ENCODE measurements at places on chromosomes 6 and 20.
A peak's percentile ranks its signal among the peaks of the same experiment; 100 is the strongest.

- no peaks in the 10 kb centered on the region for H3K36me3 ChIP-seq
- no peak overlapping the region for H3K4me3 ChIP-seq
- no peak for DNase-seq
- no peaks in the 10 kb centered on the region for H3K4me1 ChIP-seq
- H3K27me3 ChIP-seq, result no peaks in the 10 kb centered on the region
Measured at GRCh38 chr6:66478705-66479104, 771.7 kb upstream of the EYS start.

- H3K36me3 ChIP-seq, result no peaks in the 10 kb centered on the region
- H3K4me1 ChIP-seq, result no peaks in the 10 kb centered on the region
- no peak overlapping the region for H3K27ac ChIP-seq
- H3K4me3 ChIP-seq, result no peak overlapping the region
- no peak for DNase-seq
Measured at GRCh38 chr6:14016432-14016831, 91.7 kb downstream of the RNF182 start.

DNA sequence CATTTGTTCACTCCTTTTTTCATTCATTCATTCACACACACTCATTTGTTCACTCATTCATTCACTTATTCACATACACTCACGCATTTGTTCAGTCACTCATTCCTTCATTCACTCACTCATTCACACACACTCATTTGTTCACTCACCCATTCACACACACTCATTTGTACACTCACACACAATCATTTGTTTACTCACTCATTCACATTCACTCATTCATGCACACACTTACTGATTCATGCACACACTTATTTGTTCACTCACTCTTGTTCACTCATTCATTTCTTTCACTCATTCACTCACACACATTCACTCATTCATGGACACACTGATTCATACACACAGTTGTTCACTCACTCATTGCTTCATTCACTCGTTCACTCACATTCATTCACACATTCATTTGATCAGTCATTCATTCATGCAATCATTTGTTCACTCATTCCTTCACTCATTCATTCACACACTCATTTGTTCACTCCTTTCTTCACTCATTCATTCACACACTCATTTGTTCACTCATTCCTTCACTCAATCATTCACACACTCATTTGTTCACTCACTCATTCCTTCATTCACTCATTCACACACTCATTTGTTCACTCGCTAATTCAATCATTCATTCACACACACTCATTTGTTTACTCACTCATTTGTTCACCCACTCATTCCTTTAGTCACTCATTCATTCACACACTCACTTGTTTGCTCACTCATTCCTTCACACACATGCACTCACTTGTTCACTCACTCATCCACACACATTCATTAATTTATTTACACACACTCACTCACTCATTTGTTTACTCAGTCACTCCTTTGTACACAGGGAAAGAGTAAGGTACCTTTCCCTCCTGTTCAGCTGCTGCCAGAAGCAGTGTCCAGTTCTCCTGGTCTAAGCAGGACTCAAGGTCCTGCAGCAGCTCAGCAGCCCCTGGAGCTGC is 50.7 kb upstream of the BHLHE23 start:
- DNase-seq, result no peak
- no peaks in the 10 kb centered on the region for H3K4me1 ChIP-seq
- H3K36me3 ChIP-seq, result no peaks in the 10 kb centered on the region
- no peak overlapping the region for H3K4me3 ChIP-seq

DNA sequence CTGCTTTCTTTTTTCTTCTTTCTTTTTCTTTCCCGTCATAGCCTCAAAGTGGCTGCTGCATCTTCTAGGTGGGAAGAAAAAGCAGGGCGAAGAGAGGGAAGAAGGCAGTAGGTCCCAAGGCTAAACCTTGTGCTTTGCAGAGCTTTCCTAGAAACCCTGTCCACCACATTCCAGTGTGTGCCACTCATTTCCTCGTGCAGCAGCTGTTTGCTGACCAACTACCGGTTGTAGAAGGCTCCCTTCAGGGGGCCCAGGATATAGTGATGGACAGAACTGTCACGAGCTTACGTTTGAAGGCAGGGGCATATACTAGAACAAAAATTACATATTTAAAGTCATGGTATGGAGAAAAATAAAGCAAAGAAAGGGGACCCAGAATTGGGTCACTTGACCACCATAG is 103.0 kb downstream of the SASH1 start:
- DNase-seq, result no peak
- H3K27ac ChIP-seq, result no peak overlapping the region
- H3K4me1 ChIP-seq, result peaks cover 12% of the 10 kb centered on the region

DNA sequence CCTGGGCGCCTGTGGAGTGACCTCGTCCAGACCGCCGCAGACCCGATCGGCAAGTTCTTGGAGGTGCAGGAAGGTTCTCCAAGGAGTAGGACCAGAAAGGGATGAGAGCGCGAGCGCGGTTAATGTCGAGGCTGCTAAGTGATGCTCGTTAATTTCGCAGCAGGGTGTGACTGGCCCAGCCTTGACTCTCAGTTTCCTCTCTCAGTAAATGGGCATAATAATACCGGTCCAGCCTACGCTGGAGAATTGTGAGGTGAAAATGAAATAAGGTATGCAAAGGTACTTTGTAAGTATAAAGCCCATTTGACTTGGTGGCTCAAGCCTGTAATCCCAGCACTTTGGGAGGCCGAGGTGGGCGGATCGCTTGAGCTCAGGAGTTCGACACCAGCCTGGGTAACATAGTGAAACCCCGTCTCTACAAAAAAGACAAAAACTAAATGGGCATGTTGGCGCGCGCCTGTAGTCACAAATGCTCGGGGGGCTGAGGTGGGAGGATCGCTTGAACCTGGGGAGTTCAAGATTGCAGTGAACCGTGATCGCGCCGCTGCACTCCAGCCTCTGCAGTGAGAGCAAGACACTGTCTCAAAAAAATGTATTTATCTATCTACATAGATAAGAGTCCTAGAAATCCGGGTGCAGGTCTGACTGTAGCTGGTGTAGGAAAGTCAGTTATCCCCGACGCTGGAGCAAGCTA is 634 bp upstream of the BTBD9 start:
- H3K27me3 ChIP-seq, result no peaks in the 10 kb centered on the region
- H3K4me3 ChIP-seq, result peak overlapping the region; percentile 89
- no peak overlapping the region for H3K27ac ChIP-seq
- no peak for DNase-seq
- no peaks in the 10 kb centered on the region for H3K36me3 ChIP-seq

DNA sequence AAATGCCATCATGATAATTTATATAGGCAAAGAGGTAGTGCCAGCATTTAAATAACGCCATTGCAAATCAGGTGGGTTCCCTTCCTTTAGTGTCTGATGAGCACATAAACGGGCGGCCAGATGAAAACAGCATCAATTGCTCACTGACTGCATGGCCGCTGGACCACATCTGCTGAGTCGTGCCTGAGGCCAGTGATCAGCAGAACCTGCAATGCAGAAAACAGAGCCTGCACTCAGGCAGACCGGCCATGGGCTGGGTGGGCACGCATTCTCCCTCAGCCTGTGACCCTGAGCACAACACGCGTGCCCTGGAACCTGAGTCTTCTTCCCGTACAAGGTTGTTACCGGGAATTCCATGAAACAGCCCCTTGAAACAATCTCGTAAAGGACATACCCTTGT is 144.0 kb upstream of the THBS2 start:
- no peak for DNase-seq
- no peaks in the 10 kb centered on the region for H3K4me1 ChIP-seq
- no peaks in the 10 kb centered on the region for H3K27me3 ChIP-seq
- H3K4me3 ChIP-seq, result no peak overlapping the region
- H3K36me3 ChIP-seq, result peaks cover 12% of the 10 kb centered on the region

GRCh38 chr6:158232316-158233213 is 64.4 kb downstream of the GTF2H5 start:
- no peaks in the 10 kb centered on the region for H3K27me3 ChIP-seq
- peaks cover 6% of the 10 kb centered on the region for H3K36me3 ChIP-seq
- no peaks in the 10 kb centered on the region for H3K4me1 ChIP-seq
- no peak overlapping the region for H3K27ac ChIP-seq

- H3K27ac ChIP-seq, result no peak overlapping the region
- no peaks in the 10 kb centered on the region for H3K36me3 ChIP-seq
- peaks cover under 1% of the 10 kb centered on the region for H3K4me1 ChIP-seq
- no peak overlapping the region for H3K4me3 ChIP-seq
Measured at GRCh38 chr6:44837255-44837654, 449.7 kb downstream of the CDC5L start.

DNA sequence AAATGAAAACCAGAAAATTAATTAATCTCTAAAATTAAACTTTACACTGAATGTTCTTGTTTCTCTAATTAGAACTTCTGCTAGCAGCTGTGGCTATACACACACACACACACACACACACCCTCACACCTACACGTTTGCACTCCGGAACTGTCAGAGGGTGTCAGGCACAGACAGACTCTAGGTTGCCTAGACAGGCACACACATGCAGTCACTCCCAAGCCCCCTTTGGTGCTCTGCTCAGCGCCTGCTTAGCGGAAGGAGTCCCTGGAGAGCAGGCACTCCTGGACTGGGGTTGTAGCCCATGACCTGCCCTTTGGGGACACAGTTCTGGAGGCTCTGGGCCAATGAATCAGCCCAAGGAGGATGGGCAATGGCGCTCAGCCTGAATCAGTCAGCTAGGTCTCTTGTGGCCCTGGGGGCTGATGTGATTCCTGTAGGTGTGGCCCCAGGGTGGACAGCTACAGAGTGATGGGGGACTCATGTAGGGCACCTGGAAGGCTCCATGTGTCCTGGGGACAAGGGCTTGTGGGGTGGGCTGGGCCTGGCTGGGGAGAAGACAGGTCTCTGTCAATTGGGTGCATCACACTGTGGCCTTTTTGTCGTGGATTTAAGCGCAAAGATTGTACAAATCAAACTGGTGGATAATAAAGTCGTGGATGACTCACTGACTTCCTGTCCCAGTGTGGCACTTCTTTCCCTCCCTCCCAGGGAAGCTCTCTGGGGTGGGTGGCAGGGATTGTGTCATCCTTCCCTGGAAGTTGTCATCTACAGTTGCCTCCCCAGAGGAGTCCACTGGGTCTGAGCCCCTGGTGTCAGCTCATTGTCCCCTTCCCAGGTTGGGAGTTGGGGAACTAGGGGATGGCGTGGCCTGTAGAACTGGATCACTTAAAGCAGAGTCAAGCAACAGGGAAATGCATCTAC is 8.8 kb downstream of the TMEM151B start:
- no peak overlapping the region for H3K27ac ChIP-seq
- no peaks in the 10 kb centered on the region for H3K27me3 ChIP-seq
- H3K36me3 ChIP-seq, result no peaks in the 10 kb centered on the region
- H3K4me1 ChIP-seq, result no peaks in the 10 kb centered on the region
- H3K4me3 ChIP-seq, result no peak overlapping the region

DNA sequence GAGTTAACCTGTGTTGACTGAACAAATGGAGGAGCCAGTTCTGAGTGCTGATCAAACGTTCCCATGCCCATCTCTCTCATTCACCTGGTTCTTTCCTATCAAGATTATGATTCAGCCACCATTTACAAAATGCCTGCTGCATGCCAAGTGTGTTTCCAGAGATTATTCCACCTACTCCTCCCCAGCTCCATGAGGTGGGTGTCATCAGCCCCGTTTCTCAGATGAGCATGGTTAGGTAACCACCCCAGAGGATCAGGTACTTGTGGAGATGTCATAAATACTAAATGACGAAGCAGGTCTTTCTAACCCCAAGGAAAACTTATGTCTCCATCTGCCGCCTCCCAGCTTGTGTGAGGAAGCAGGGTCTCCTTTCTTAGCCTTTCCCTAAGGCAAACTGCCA is 2.1 kb downstream of the BANF2 start:
- no peaks in the 10 kb centered on the region for H3K27me3 ChIP-seq
- H3K4me3 ChIP-seq, result no peak overlapping the region
- no peaks in the 10 kb centered on the region for H3K36me3 ChIP-seq
- no peaks in the 10 kb centered on the region for H3K4me1 ChIP-seq
- no peak overlapping the region for H3K27ac ChIP-seq
- no peak for DNase-seq

- no peaks in the 10 kb centered on the region for H3K4me1 ChIP-seq
- no peaks in the 10 kb centered on the region for H3K27me3 ChIP-seq
- H3K4me3 ChIP-seq, result no peak overlapping the region
- no peak for DNase-seq
Measured at GRCh38 chr6:20370393-20370792, 31.3 kb upstream of the E2F3 start.

GRCh38 chr20:38222923-38223742 is 37.4 kb downstream of the KIAA1755 start:
- no peaks in the 10 kb centered on the region for H3K27me3 ChIP-seq
- H3K4me3 ChIP-seq, result peak overlapping the region; percentile 13
- no peak for DNase-seq
- H3K27ac ChIP-seq, result no peak overlapping the region

DNA sequence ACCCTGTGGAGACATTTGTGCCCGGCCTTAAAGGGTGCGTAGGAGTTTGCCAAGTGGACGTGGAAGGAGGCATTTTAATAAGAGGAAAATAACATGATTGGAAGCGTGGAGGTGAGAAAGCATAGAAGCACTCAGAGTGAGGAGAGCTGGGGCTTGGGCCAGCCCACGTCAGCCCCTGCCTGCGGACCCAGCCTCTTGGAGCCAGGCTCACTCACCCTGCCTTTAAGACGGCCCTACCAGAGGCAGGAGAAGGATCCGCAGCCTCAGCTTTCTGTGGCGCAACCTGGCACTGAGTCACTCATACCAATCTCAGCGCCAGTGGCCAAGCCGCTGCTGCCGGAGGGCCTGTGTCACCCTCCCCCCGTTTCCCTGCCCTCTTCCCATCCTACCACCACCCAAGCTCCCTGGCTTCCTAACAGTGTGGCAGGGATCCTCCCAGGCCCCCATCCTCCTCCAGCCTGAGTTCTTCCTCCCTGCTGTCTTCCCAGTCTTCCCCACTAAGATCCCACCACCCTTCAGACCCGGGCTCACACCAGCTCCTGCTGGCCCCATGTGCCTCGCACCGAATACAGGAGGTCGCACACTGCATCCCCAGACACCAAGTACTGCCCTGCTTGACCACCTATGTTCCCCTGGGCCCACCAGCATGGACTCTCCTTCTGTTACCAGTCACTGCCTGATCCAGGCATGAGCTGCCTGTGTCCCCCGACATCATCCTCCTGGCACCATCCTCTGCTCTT is 285.2 kb downstream of the UST start:
- H3K4me3 ChIP-seq, result no peak overlapping the region
- no peaks in the 10 kb centered on the region for H3K4me1 ChIP-seq
- peaks cover 4% of the 10 kb centered on the region for H3K36me3 ChIP-seq
- H3K27ac ChIP-seq, result no peak overlapping the region
- DNase-seq, result no peak

DNA sequence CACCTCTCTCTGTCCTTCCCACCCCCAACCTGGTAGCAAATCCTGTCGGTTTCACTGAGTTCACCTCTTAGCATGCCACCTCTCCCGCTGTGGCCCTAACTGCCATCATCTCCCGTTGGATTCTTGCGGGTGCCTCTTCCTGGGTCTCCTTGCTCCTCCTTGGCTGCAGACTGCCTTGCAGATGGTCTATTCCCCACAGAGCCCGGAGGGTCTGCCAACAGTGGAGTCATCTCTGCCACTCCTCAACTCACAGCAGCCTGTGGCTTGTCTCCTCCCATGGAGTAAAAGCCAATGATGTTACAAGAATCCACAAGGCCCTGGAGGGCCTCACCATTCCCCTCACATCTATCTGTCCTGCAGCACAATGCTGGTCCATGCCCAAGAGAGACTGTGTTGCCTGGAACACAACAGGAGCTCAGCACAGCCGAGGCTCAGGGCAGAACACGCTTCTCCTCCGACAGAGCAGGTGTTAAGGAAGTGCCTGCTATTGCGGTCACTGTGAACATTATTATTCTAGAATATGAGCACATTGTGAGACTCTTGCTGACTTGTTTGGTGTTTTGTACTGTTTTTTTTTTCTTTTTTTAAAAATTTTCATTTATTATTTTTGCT is 241.8 kb upstream of the SULF2 start:
- no peaks in the 10 kb centered on the region for H3K27me3 ChIP-seq
- no peak for DNase-seq
- no peaks in the 10 kb centered on the region for H3K4me1 ChIP-seq
- no peak overlapping the region for H3K27ac ChIP-seq
- H3K4me3 ChIP-seq, result no peak overlapping the region
- H3K36me3 ChIP-seq, result no peaks in the 10 kb centered on the region

Measured in H9 (cell line).